Kidney (tissue), 22 donors: ENCODE measurements at places on chromosomes 16 and 17. TPM values are rescaled to one million over a fixed set of nuclear protein-coding genes. Genes with fewer than 3 reads are reported as not detected.

- no peaks in the 10 kb centered on the region for H3K27me3 ChIP-seq
- H3K4me1 ChIP-seq = no peaks in the 10 kb centered on the region
- no peak overlapping the region for H3K4me3 ChIP-seq
- no peak overlapping the region for H3K27ac ChIP-seq
- no peak for DNase-seq
Observed at GRCh38 chr17:50283246-50283645, 9.0 kb downstream of the TMEM92 start.

DNA sequence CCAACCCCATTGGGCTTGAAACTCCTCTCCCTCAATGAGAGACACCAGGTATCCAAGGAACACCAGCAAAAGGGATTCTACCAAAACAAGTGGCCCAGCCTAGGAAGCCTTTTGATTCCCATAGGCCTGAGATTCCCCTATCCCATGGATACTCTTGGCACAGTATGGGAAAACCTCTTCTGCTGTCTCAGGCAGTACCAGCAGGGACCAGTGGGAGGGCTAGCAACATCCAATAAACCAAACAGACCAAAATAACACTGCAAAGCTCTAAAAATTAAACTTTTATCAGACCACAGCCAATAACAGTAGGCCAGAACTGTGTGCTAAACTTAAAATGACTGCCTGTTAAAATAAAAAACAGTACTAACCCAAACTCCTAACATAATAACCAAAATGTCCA, 153.9 kb upstream of the CES5A start:
- H3K4me1 ChIP-seq = no peaks in the 10 kb centered on the region
- H3K27ac ChIP-seq = no peak overlapping the region
- H3K27me3 ChIP-seq = no peaks in the 10 kb centered on the region
- H3K36me3 ChIP-seq = no peaks in the 10 kb centered on the region
- no peak for DNase-seq

GRCh38 chr17:39110435-39111136, 40.9 kb downstream of the PLXDC1 start:
- H3K27me3 ChIP-seq = no peaks in the 10 kb centered on the region
- H3K4me1 ChIP-seq = peaks cover 7% of the 10 kb centered on the region
- peak; percentile 70 for DNase-seq
- H3K36me3 ChIP-seq = no peaks in the 10 kb centered on the region
- H3K4me3 ChIP-seq = no peak overlapping the region

DNA sequence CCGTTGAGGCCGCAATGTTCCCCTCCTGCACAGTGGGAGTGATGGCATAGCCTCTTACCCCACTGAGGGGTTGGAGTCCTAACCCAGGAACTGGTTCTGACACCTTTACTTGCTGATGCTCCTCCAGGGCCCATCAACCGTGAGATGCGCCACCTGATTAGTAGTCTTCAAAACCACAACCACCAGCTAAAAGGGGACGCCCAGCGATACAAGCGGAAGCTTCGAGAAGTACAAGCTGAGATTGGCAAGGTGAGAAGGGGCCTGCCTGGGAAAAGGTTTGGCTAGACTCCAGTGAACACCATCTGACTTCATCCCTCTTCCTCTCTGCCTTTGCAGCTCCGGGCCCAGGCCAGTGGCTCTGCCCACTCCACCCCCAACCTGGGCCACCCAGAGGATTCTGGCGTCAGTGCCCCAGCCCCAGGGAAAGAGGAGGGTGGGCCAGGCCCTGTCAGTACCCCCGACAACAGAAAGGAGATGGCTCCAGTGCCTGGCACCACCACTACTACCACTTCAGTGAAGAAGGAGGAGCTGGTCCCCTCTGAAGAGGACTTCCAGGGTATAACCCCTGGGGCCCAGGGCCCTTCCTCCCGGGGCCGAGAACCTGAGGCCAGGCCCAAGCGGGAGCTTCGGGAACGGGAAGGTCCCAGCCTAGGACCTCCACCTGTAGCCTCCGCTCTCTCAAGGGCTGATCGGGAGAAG, 5.8 kb downstream of the RNF40 start:
- peaks cover 7% of the 10 kb centered on the region for H3K4me1 ChIP-seq
- no peak overlapping the region for H3K4me3 ChIP-seq
- no peak overlapping the region for H3K27ac ChIP-seq
- H3K27me3 ChIP-seq = no peaks in the 10 kb centered on the region
- no peak for DNase-seq

DNA sequence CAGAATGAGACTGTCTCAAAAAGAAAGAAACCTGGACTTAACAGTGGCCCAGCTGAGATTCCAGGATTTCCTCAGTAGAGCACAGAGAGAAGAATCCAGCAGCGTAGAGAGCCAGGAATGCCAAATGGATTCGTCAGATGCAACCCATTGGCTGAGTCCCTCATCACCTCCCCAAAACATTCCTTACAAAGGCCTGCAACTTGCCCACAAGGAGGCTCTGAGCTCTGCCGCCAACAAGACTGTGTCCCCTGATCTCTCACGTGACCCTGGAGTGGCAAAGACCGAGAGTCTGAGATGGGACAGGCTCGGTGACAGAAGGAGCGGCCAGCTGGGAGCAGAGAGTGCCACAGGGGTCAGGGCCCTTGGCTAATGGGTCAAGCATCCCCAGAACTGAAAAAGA, 6.9 kb upstream of the CHMP6 start:
- no peak overlapping the region for H3K27ac ChIP-seq
- H3K36me3 ChIP-seq = no peaks in the 10 kb centered on the region
- peaks cover 2% of the 10 kb centered on the region for H3K27me3 ChIP-seq

The MYO1D gene
- total RNA-seq = 99.9 TPM

DNA sequence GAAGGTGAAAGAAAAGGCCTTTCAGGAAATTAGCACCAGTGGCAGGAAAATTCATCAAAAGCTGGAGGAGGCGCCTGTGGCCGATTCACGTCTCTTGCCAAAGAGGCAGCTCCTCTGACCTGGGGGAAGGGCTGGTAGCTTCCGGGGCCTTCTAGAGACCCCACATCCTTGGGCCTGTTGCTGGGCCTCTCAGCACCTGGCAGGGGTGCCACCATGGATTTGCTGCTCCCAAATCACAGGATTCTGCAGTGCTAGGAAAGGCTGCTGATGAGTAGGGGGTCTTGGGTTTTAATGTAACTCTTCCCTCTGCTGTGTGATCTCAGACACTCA, 11.6 kb upstream of the CBFB start:
- no peak overlapping the region for H3K27ac ChIP-seq
- no peak for DNase-seq
- H3K4me3 ChIP-seq = no peak overlapping the region
- H3K4me1 ChIP-seq = peaks cover 8% of the 10 kb centered on the region
- no peaks in the 10 kb centered on the region for H3K27me3 ChIP-seq

The FOXF1 gene
- 0.57 TPM for total RNA-seq

GRCh38 chr17:19372011-19372370, 6.3 kb upstream of the MAPK7 start:
- no peaks in the 10 kb centered on the region for H3K36me3 ChIP-seq
- peak; percentile 7 for DNase-seq
- no peaks in the 10 kb centered on the region for H3K27me3 ChIP-seq
- H3K4me3 ChIP-seq = no peak overlapping the region
- no peaks in the 10 kb centered on the region for H3K4me1 ChIP-seq
- H3K27ac ChIP-seq = no peak overlapping the region

DNA sequence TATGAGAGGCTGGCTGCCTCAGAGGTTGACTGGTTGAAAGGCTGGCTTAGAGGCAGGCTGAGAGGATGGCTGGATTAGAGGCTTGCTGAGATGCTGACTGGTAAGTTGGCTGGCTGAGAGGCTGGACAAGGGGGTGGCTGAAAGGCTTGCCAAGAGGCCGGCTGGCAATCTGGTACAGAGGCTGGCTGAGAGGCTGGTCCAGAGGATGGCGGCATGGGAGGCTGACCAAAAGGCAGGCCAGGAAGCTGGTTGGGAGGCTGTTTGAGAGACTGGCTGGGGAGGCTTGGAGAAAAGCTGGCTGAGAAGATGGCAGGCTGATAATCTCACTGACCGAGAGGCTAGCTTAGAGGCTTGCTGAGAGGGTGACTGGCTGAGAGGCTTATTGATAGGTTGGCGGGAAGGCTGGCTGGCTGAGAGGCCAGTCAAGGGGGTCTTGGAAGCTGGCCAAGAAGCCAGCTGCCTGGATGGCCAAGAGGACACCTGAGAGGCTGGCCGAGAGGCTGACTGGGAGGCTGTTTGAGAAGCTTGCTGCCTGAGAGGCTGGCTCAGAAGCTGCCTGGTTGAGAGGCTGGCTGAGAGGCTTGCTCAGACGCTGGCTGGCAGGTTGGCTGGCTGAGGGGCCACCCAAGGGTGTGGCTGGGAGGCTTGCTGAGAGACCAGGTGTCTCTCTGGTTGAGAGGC, 34.2 kb upstream of the ACSM2B start:
- H3K27me3 ChIP-seq = no peaks in the 10 kb centered on the region

DNA sequence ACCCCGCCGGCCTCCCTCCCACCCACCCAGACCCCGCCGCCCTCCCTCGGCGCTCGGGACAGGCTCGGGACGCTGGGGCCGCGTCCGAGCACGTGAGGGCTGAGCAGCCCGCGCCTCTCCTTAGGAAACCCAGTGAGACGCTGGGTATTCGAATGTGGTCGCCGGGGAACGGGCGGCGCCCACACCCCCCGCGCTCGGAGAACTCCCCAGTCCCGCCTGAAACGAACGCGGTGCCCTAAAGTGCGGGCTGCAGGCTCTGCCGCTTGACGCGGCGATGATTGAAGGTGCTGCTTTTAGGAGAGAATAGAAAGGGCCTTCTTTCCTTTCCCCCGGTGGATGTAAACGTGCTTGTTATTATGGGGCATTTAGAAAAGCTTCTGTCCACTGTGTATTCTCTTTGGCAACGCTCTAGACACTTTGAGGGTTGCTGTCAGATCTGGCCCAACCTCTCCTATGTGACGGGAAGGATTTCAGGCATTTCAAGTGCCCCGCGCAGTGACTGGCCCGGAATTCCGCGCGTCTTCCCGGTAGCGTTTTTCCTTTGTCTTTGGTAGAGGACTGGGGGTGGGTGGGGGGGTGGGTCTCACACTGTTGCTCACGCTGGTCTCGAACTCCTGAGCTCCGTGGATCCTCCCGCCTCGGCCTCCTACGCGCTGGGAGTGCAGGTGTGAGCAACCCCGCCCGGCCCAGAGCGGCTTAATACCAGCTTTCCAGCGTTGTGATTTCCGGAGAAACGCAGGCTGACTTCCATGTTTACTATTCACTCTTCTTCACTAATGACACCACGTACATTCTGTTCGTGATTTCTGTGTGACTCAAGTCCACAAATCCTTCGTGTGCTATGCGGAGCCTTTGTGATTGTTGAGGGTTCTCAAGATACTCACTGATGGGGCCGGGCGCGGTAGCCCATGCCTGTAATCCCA, 21.8 kb upstream of the FOXK2 start:
- H3K4me1 ChIP-seq = no peaks in the 10 kb centered on the region
- no peak overlapping the region for H3K27ac ChIP-seq
- H3K36me3 ChIP-seq = no peaks in the 10 kb centered on the region
- peak; percentile 69 for DNase-seq
- peak overlapping the region; percentile 56 for H3K4me3 ChIP-seq

The ZNF597 gene
- total RNA-seq = 3.4 TPM

The ZPBP2 gene
- not detected for total RNA-seq

The EFNB3 gene
- total RNA-seq = 3.5 TPM

DNA sequence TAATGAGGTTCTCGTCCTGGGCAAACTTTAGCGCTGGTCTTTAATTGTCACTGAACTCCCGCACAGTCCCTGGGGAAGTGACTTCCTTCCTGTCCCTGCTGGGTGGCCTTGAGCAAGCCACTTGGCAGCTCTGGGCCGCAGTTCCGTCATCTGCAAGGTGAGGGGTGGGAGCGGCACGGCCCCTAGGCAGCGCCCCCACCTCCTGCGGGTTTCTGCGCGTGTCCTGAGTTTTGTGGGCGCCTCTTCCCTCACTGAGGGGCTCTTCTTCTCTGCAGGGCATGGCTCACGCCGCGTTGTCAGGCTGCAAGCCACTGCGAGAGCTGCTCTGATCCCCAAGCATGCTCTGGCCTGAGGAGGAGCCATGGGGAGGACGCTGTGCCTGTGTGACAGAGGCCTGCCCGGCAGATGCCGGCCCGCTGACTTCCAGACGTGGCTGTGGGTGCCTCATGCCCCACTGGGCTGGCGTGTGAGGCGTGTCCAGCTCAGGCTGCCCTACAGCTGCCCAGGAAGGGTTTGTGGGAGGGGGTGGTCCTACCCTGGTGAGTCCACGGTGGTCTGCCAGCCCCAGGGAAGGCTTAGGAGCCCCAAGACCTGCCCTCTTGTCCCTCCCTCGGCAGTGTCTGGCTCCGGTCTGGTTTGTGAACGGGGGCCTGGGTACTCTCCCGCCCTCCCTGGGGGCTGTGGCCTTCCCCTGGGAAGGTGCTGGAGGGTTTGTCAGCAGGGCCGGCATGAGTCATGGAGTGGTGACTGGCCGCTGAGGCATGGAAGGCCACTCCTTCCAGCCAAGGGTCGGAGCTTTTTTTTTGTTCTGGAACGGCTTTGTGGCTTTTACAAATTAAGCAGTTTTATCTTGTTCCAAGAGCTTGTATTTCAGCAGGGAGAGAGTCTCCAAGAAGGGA, 182.0 kb downstream of the SEC14L1 start:
- H3K27ac ChIP-seq = peak overlapping the region; percentile 96
- H3K36me3 ChIP-seq = no peaks in the 10 kb centered on the region
- peak overlapping the region; percentile 2 for H3K4me3 ChIP-seq

GRCh38 chr17:38598995-38599394, 6.8 kb downstream of the SRCIN1 start:
- H3K36me3 ChIP-seq = no peaks in the 10 kb centered on the region
- H3K27ac ChIP-seq = no peak overlapping the region
- no peaks in the 10 kb centered on the region for H3K27me3 ChIP-seq
- H3K4me3 ChIP-seq = no peak overlapping the region
- no peak for DNase-seq

The AOC3 gene
- total RNA-seq = 40.6 TPM

DNA sequence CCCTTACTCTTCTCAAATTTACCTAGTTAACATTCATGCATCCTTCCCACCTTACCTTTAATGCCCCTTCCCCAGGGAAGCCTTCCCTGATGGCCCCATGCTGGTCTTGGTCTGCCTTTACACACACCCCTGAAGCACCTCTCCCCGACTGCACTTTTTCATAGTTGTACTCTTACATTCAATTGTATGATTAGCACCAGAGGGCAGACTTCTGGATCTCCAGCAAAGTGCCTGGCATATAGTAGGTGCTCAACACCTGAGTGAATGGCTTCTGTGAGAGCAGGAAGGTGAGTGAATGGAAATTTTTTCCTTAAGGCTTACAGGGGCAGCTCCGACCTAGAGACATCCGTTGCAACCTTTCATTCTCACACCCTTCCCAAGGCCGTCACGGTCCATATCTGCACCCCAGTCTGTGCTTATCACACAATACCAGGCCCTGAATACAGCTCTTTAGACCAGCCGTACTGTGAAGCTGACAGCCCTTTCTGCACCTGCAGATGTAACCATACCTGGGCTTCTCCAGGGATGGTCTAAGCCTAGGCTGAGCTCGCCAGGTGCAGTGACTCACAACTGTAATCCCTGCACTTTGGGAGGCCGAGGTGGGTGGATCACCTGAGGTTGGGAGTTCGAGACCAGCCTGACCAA, 4.4 kb downstream of the PGAP3 start:
- DNase-seq = no peak
- H3K4me1 ChIP-seq = no peaks in the 10 kb centered on the region
- peaks cover 2% of the 10 kb centered on the region for H3K36me3 ChIP-seq
- H3K27ac ChIP-seq = no peak overlapping the region
- no peaks in the 10 kb centered on the region for H3K27me3 ChIP-seq

DNA sequence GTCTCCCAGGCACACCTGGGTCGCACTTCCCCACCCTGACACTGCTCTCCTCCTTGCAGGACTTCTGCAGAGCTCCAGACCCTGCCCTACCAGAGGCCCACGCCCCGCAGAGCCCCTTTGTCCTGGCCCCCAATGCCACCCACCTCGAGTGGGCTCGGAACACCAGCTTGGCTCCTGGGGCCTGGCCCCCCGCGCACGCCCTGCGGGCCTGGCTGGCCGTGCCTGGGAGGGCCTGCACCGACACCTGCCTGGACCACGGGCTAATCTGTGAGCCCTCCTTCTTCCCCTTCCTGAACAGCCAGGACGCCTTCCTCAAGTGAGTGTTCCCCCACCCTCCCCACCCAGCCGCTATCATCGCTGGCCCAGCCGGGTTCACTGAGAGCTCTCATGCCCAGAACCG, 79.6 kb downstream of the MGAT5B start:
- no peaks in the 10 kb centered on the region for H3K27me3 ChIP-seq
- H3K4me1 ChIP-seq = no peaks in the 10 kb centered on the region
- H3K4me3 ChIP-seq = no peak overlapping the region
- H3K36me3 ChIP-seq = no peaks in the 10 kb centered on the region
